Dermis microvascular lymphatic vessel endothelial cell (primary cell): ENCODE measurements at places on chromosomes 5 and 9. TPM values are rescaled to one million over a fixed set of nuclear protein-coding genes. Genes with fewer than 3 reads are reported as not detected.

Gene DMGDH
- total RNA-seq: 0.51 and 0.76 TPM in 2 replicates

- DNase-seq: no peak
Observed at GRCh38 chr5:67934976-67935375, 280.6 kb upstream of the PIK3R1 start.

GRCh38 chr5:27773166-27773565 is 734.8 kb upstream of the CDH9 start:
- DNase-seq: no peak

Gene GDA
- total RNA-seq: not detected in 2 replicates

DNA sequence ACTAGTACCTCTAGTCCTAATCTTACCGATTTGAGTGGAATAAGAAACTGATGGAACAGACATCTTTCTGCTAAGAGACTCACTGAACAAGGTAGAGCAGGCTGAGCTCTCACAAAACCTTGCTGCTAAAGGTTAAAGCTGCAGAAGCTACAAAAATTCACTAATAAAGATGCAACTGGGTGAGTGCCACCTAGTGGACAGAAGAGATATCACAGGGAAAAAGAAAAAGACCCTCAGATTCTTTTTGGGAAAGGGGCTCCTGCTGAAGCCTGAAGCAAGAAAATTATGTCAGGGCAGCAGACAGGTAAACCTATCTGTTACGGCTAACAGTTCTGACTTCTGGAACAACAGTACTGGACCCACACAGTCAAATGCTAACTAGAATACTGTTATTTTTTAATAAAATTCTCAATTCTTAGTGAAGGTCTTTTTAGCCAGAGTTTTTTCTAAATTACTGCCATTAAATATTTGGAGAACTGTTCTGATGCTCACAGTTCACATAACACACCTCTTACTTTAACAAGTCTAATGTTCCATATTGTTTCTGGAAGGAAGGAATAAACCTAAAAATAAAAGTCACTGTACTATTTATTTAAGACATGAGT is 51.2 kb downstream of the DIAPH1 start:
- DNase-seq: no peak

GRCh38 chr9:114787781-114788498 is 17.9 kb downstream of the TNFSF15 start:
- DNase-seq: no peak
